ENCODE measurements at places on chromosomes 1 and 21.

GRCh38 chr1:22217811-22218460, 75.0 kb upstream of the WNT4 start:
- no peak for DNase-seq

- no peak for DNase-seq
Observed at GRCh38 chr1:213331631-213332175, 280.7 kb downstream of the RPS6KC1 start.

- no peak for DNase-seq
Observed at GRCh38 chr1:98921817-98922216, 82.8 kb downstream of the PLPPR5 start.

DNA sequence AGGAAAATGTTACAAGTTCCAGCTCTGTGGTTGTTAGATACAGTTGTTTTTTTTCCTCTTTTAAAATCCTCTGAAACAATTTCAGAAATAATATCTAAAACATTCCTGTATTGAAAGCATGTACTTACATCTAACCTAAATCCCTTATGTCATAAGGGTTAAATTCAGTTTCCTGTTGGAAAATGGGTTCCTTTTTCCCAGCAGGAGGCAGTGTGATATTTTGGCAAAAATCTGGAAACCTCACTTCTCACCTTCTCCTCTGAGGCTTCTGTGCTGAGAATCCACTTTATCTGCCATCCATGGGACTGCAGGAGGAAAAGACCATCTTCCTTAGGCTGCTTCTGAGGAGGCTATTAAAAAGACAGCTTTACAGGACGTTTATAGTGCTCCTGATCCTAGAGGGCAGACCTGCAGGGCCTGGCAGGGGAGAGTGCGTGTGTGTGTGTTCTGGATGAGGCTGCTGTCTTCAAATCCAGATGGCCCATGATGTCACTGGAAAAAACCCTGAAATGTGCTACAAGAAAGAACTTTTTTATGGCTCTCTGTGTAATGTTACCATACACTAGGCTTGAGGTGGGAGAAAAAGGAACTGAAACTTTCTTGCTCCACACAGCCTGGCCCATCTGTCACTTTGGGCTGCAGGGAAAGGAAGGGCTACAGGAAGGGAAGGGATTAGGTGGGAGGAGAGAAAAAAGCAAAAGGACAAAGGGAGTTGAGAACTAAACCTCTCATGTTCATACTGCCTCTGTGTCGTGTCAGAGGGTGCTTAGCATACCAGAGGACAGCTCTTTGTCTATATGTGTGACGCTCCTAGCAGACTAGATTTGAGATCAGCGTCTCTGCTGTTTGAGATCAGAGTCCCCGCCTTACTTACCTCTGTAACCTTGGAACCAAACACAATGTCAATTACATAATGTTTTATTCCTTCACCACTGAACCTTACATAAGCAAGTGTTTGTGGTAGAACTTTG, 379.2 kb upstream of the SPAG17 start:
- no peak for DNase-seq

DNA sequence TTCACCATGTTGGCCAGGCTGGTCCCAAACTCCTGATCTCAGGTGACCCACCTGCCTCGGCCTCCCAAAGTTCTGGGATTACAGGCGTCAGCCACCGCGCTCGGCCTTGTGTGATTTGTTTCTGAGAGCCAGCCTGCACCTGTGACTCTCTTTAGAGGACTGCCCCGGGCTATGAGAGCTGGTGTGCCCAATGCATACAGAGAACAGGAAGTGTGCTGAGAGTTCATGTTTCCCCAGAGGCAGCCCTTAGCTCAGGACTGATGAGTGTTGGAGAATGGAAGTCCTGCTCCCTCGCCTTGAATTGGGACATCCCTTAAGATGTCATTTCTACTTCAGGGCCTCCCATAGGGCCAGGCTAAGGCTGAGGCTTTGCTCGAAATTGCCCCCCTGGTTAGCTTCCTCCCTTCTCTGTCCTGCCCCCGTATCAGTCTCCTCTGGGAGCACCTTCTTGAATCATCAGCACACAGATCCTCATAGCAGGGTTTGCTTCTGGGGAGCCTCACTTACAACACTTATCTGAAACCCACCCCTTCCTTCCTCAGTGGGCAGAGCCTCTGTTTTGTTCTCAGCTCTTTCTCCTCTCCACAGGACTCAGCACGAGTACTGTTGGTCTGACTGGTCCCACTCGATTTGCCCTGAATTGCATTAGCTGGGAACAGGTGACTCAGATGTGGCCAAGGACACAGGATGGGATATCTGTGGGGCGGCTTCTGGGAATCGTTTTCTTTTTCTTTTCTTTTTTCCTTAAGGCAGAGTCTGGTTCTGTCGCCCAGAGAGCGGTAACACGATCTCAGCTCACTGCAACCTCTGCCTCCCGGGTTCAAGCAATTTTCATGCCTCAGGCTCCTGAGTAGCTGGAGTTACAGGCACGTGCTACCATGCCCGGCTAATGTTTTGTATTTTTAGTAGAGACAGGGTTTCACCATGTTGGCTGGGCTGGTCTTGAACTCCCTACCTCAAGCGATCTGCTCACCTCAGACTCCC, 80.1 kb downstream of the UBIAD1 start:
- DNase-seq = no peak

- DNase-seq = no peak
Observed at GRCh38 chr1:186738926-186739325, 58.7 kb upstream of the PTGS2 start.

DNA sequence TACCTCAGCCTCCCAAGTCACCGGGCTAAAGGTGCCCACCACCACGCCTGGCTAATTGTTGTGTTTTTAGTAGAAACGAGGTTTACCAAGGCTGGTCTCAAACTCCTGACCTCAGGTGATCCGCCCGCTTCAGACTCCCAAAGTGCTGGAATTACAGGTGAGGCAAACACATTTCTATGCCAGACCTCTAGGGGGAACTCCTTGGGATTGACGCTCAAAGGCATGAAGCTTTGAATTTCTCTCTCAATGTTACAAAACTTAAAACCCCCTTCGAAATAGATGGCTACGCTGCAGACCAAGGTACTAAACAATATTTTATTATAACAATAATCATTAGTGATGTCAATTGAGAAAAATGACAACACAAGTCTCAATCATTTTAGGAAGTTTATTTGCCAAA, 330.0 kb downstream of the SETD4 start:
- DNase-seq = no peak

- no peak for DNase-seq
Observed at GRCh38 chr1:156476501-156477298, 23.9 kb downstream of the MEF2D start.
